ENCODE measurements at places on chromosomes 2 and 18.

DNA sequence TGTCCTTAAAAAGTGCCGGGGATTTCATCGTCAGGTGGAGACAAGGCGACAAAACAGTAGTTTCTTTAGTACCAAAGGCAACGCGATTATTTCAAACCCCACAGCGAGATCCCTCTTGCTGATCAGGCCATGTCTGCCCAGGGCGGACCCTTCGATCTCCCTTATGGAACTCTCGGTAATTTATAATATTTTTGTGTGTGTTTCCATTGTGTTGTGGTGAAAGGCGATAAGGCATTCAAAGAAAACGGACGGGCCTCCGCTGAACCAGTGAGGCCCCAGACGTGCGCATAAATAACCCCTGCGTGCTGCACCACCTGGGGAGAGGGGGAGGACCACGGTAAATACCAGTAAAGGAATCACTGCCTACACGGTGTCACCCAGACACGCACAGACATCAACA is 1.4 kb upstream of the GAD1 start:
- DNase-seq, result no peak

DNA sequence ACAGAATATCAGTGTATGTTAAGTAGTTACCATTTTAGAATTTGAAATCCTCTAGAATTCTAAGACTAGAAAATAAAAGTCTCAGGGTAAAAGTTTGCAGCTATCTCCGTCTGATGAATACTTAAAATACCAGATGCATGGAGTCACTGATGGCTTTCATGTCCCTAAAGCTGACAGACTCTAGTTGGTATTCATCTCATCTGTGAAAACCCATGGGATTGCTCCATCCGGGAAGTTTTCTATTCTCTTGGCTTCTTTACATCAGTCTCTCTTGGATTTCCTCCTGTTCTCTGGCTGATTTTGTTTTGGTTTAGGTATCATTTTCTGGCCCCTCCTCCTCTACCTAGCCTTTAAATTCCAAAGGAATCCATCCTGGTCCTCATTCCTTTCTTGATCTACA is 465.6 kb upstream of the POU3F3 start:
- no peak for DNase-seq

DNA sequence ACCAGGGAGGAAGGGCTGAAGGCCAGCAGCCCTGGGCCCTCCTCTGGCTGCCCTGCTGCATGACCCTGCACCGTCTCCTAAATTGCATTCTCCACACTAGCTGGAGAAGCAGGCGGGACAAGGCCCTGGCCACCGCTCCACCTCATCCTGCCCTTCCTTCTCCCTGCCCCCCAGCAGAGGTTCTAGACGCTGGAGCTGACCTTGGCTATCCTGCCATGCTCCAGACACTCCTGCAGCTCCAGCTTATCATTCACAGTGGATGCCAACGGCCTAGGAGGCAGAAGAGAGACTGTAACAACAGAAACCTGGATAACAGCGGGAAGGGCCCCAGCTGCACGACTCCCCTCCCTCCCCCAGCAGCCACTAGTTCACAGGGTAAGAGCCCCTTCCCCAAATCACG is 68.4 kb upstream of the POMC start:
- DNase-seq, result no peak

DNA sequence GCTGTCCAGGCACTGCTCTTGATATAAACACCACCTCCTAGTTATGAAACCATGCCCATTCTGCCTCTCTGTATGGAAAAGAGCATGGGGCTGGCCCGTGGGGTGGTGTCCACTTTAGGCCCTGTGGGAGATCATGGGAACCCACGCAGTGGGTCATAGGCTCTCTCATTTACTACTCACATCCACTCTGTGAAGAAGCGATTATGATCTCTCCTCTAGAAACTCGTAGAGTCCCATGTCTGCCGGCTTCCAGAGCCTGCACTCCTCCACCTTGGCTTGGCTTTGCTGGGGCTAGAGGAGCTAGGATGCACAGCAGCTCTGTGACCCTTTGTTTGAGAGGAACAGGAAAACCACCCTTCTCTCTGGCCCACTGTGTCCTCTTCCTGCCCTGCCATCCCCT is 15.9 kb downstream of the EMX1 start:
- DNase-seq, result no peak

GRCh38 chr2:208142240-208142924 is 3.6 kb downstream of the CRYGB start:
- DNase-seq, result no peak

GRCh38 chr2:138058427-138058826 is 94.2 kb downstream of the HNMT start:
- no peak for DNase-seq

GRCh38 chr2:161423421-161424393 is 7.6 kb downstream of the TBR1 start:
- DNase-seq, result no peak

- no peak for DNase-seq
These were observed 32.1 kb downstream of the PLEKHM3 start for GRCh38 chr2:207993151-207993763.

DNA sequence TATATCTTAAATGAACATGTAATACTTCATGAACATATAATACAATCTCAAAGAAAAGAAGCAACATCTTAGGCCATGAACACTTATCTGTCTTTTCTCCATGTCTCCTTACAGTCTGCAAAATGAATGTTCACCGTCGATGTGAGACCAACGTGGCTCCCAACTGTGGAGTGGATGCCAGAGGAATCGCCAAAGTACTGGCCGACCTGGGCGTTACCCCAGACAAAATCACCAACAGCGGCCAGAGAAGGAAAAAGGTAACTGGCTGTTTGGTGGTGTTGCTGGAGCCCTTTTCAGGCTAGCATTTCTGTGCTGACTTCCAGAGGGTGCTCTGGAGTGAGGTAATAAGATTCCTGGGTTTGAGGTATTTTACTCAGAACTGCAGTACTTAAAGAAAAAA is 295.9 kb upstream of the EPAS1 start:
- DNase-seq, result no peak

GRCh38 chr2:31151501-31151900 is 13.3 kb upstream of the GALNT14 start:
- DNase-seq, result no peak

GRCh38 chr2:171858397-171858958 is 35.6 kb downstream of the SLC25A12 start:
- no peak for DNase-seq

DNA sequence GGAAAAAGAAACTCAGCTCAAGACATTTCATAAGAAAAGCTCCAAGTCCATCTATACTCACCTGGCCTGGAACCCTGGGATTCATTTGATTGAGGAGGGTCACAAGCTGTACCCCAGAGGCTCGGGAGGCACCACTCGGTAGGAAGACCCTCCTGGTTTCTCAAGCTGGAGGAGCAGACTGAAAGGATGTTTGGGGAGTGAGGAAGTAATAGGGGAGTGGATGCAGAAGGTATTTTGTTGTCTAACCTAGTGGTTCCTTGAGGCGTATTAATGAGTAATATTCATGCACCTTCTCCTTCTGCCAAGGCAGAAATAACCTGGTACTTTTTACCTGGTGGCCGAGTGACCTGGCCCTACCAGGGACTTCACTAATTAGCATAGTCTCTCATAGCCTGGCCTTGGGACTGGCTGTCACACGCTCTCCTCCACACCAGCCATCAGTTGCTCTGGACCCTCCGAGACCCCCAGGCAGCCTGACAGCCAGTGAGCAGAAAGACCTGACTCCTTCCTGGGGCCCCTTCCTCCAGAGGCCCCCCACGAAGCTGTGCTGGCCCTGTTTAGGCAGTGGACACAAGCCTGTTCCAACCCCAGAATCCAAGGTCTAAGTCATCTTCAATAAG is 161.4 kb downstream of the BCL2 start:
- no peak for DNase-seq

- no peak for DNase-seq
These were observed 874 bp downstream of the WDR43 start for GRCh38 chr2:28895189-28895893.

DNA sequence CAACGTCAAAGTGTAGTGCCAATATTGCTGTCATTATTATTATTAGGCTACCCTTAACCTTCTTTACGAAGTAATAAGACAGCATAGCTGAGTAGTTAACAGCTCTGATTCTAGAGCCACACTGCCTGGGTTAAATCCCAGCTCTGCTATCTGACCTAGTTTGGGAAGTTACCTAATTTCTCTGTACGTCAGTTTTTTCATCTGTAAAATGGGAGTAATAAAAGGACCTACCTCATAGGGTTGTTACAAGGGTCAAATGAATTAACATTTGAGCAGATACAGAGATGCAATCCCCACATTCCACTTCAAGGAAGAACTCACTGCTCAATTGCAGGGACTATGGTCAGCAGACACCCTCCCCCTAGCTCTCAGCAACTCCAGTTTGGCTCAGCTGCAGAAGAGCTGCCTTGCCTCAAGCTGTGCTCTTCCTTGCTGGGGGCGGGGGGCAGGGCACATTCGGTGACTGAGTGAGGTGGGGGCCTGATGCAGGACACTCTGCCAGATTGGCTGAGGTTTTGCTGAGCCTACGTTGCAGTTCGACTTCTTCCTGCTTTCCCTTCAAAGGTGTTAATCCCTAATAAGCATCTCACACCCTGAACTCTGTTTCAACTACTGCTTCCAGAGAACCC is 11.0 kb upstream of the LGALSL start:
- no peak for DNase-seq

- no peak for DNase-seq
These were observed 32.0 kb downstream of the MGAT4A start for GRCh38 chr2:98698896-98699295.

- no peak for DNase-seq
These were observed 106.5 kb downstream of the SMAD7 start for GRCh38 chr18:48844271-48844670.

- no peak for DNase-seq
These were observed 15.6 kb downstream of the BAZ2B start for GRCh38 chr2:159600752-159601151.

DNA sequence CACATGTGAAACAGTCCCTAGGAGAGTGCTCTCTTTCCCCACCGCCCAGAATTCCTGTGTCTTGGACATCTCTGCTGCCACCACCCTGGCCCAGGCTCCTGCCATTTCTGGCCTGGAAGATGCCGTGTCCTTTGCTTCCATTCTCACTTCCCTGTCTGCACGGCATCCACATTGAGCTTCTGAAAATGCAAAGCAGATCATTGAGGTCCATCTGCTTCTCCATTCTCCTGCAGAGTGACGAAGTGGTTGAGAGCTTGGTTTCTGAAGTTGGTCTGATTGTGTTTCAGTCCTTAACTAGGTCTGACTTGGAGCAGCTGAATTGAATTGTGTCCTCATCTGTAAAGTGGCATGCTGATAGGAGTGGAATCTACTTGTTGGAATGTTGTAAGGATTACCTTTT is 98.7 kb upstream of the MGAT5 start:
- DNase-seq, result no peak

DNA sequence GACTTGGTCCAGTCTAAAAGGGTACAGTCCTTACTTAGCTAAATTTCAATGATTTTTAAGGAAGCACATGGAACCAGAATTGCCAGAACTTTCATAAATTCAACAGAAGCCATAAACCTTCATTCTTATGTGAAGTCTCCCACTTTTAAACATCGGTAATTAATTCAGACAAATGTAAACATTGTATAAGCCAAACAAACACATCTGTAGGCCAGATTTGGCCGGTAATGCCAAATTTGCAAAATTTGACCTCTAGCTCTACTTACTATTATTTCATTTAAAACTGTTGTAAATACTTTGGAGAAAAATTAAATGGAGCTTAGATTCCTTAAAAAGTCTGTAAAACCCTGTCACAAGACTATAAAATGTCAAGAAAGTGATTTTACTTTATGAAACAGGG is 83.2 kb upstream of the GALNT5 start:
- DNase-seq, result no peak
